ENCODE measurements at places on chromosomes 5 and 9. TPM values are rescaled to one million over a fixed set of nuclear protein-coding genes. Genes with fewer than 3 reads are reported as not detected.

The PCDHB5 gene
- 6.6 TPM for polyA plus RNA-seq

The TRPM6 gene
- 0.76 TPM for polyA plus RNA-seq

The SHOC1 gene
- polyA plus RNA-seq, result 0.51 TPM

The ARAP3 gene
- 9.9 TPM for polyA plus RNA-seq

The PPIC gene
- polyA plus RNA-seq, result 15.1 TPM

The PANK3 gene
- 76.2 TPM for polyA plus RNA-seq

The DMRT3 gene
- polyA plus RNA-seq, result 0.72 TPM

The LVRN gene
- polyA plus RNA-seq, result 1.3 TPM

The PCDHB15 gene
- 21.1 TPM for polyA plus RNA-seq

The KLF9 gene
- polyA plus RNA-seq, result 8.5 TPM

The WDR38 gene
- polyA plus RNA-seq, result 5.9 TPM

The C5orf52 gene
- polyA plus RNA-seq, result not detected

The CNTRL gene
- polyA plus RNA-seq, result 18.7 TPM

The COL5A1 gene
- polyA plus RNA-seq, result 79.4 TPM

The HDHD3 gene
- 15.4 TPM for polyA plus RNA-seq

The FYB1 gene
- 12.7 TPM for polyA plus RNA-seq

The LCN10 gene
- not detected for polyA plus RNA-seq

The ACOT12 gene
- polyA plus RNA-seq, result 0.86 TPM

The MEIKIN gene
- polyA plus RNA-seq, result 1.1 TPM

The CLK4 gene
- 47.9 TPM for polyA plus RNA-seq

The IL3 gene
- polyA plus RNA-seq, result not detected

The C5orf63 gene
- polyA plus RNA-seq, result 9.2 TPM

The PPP1R2B gene
- polyA plus RNA-seq, result not detected

The PRDM9 gene
- polyA plus RNA-seq, result not detected

The LHX3 gene
- 1.5 TPM for polyA plus RNA-seq

The PIP5K1B gene
- 7.5 TPM for polyA plus RNA-seq

The IGFBPL1 gene
- polyA plus RNA-seq, result 11.3 TPM

The DNM1 gene
- polyA plus RNA-seq, result 265 TPM

The CAMK4 gene
- 30.7 TPM for polyA plus RNA-seq

The IFNB1 gene
- polyA plus RNA-seq, result not detected

Data from spinal cord (tissue), 10 donors.